Upper lobe of left lung (tissue), 6 donors: ENCODE measurements at places on chromosomes 11 and 22. TPM values are rescaled to one million over a fixed set of nuclear protein-coding genes. Genes with fewer than 3 reads are reported as not detected.

The ADAMTS8 gene
- 13.0 TPM for total RNA-seq

The C11orf42 gene
- not detected for total RNA-seq

The ALDH3B1 gene
- 229 TPM for total RNA-seq

The TLCD5 gene
- 3.1 TPM for total RNA-seq

The NLRP14 gene
- total RNA-seq: 0.11 TPM

The JHY gene
- 9.6 TPM for total RNA-seq

The BATF2 gene
- 5.8 TPM for total RNA-seq

The SLC5A1 gene
- total RNA-seq: 2.0 TPM

The ACAD8 gene
- 40.4 TPM for total RNA-seq

DNA sequence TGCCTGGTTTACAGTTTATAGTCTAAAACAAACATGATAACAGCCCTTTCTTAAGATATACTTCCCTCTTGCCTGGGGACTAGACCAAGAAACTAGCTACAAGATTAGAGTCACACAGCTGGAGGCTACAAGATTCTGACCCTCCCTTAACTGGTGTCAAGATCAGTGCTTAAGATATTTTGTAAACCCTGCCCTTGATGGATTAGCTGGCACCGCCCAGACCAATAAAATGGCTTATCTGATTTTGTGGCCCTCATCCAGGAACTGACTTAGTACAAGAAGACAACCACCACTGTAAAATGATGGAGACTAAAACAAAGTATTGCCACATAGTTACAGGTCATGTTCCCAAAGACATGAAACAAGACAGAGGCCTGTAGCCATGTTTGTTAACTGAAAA lies 53.4 kb downstream of the FAM181B start:
- DNase-seq: no peak
- no peaks in the 10 kb centered on the region for H3K27me3 ChIP-seq
- H3K4me3 ChIP-seq: no peak overlapping the region

- no peak overlapping the region for H3K27ac ChIP-seq
- H3K36me3 ChIP-seq: no peaks in the 10 kb centered on the region
- DNase-seq: peak; percentile 66
- no peak overlapping the region for H3K4me3 ChIP-seq
- peaks cover 30% of the 10 kb centered on the region for H3K4me1 ChIP-seq
- no peaks in the 10 kb centered on the region for H3K27me3 ChIP-seq
Measured at GRCh38 chr11:19803506-19803998, 90.9 kb downstream of the NAV2 start.

DNA sequence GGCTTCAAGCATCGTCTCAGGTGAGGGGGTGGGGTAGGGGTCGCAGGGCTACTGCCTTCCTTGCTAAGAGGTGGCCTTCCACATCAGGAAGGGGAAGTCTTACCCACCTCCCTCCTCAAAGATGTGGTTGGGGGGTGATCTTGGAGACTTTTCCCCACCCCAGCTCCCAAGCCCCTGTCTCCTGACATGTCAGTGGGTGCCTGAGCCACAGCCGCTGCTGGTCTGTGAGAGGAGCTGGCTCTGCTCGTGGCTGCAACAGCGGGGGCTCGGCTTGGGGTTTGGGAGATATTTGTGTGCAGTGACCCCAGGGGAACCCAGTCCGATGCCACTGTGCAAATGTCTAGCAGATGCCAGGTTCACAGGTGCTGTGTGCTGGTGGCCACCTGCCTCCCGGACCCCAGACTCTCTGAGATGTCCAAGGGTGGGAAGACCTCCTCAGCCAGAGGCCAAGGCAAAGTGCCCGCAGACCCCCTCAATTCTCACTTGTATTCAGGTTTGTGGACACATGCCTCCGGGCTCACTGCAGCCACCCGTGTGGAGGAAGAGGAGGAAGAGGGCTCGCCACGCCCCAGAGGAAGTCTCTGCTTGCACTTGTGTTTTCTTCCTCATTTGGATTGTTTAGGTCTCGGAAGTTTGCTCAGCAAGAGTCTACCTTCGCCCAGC lies 1.9 kb downstream of the KCNQ1 start:
- H3K4me3 ChIP-seq: no peak overlapping the region
- DNase-seq: peak; percentile 69
- peak overlapping the region; percentile 87 for H3K27ac ChIP-seq

- H3K27ac ChIP-seq: no peak overlapping the region
- peaks cover 37% of the 10 kb centered on the region for H3K4me1 ChIP-seq
- H3K27me3 ChIP-seq: no peaks in the 10 kb centered on the region
- no peak for DNase-seq
Measured at GRCh38 chr11:64998141-64998540, 1.4 kb upstream of the BATF2 start.

DNA sequence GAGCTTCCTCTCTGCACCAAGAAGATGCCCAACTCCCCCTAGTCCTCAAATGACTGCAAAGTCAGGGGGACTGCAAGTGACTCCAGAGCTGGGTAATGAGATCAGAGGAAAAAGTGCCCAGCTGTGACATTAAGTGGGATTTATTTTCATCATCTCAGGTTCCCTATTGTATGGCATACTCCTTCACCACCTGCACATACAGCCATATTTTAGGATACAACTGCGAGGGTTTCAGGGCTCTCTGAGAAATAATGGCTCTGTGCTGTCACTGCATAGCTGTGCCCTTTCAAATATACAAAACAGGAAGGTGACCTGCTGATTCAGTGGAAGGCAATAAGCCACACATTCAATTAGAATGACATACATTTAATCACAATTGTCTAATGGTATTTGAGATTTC lies 45.6 kb upstream of the PLET1 start:
- peaks cover 5% of the 10 kb centered on the region for H3K4me1 ChIP-seq
- H3K4me3 ChIP-seq: no peak overlapping the region
- no peaks in the 10 kb centered on the region for H3K36me3 ChIP-seq
- no peak for DNase-seq
- H3K27ac ChIP-seq: no peak overlapping the region

- H3K27ac ChIP-seq: no peak overlapping the region
- no peaks in the 10 kb centered on the region for H3K4me1 ChIP-seq
- DNase-seq: no peak
- no peak overlapping the region for H3K4me3 ChIP-seq
Measured at GRCh38 chr11:94315664-94316063, 11.3 kb downstream of the IZUMO1R start.

DNA sequence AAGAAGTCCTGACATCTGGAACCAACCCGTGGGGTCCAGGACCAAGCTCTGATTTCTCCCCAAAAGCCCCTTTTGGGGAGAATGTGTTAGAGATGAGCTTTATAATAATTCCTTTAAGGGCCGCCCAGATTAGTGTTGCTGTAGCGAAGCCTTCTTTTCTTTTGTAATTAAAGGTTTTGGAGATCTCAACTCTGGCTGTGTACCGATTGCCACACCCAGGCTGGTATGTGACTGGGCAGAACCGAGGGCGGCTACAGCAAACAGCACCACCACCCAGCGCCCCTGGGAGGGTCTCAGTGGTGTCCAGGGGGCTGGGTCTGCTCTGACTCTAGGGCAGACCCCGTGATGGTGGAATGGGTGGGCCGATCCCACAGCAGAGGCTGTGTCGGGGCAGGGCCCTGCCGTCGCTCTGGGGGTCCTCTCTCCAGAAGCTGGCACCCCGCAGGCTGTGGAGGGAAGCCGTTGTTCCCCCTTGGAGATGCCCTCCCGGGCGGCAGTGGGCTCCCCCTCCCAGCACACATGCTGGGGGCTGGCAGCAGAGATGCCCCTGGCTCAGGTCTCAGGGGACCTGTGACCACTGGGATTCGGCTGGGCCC lies 31.0 kb downstream of the TPCN2 start:
- H3K27ac ChIP-seq: no peak overlapping the region
- no peak overlapping the region for H3K4me3 ChIP-seq
- H3K4me1 ChIP-seq: peaks cover 15% of the 10 kb centered on the region
- H3K27me3 ChIP-seq: no peaks in the 10 kb centered on the region
- no peak for DNase-seq

DNA sequence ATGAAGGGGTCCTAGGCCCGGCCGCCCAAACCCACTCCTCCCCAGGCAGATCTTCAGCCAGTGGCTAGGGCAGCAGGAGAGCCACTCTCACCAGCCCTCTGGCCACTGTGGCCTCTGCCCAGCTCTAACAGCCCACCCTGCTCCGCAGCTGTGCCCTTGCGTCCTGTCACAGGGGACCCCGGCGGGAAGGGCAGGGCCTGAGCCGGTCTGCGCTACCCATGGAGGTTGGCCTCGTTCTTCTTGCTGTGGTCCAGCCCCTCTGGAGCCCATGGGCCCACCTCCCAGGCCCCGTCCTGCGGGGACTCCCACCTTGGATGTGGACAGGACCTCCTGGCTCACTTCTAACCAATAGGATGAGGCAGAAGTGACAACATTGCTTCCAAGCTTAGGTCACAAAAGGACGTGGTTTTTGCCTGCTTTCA lies 38.3 kb upstream of the TH start:
- no peak overlapping the region for H3K27ac ChIP-seq
- H3K4me1 ChIP-seq: peaks cover 5% of the 10 kb centered on the region
- no peak overlapping the region for H3K4me3 ChIP-seq
- peak; percentile 77 for DNase-seq
- no peaks in the 10 kb centered on the region for H3K36me3 ChIP-seq

DNA sequence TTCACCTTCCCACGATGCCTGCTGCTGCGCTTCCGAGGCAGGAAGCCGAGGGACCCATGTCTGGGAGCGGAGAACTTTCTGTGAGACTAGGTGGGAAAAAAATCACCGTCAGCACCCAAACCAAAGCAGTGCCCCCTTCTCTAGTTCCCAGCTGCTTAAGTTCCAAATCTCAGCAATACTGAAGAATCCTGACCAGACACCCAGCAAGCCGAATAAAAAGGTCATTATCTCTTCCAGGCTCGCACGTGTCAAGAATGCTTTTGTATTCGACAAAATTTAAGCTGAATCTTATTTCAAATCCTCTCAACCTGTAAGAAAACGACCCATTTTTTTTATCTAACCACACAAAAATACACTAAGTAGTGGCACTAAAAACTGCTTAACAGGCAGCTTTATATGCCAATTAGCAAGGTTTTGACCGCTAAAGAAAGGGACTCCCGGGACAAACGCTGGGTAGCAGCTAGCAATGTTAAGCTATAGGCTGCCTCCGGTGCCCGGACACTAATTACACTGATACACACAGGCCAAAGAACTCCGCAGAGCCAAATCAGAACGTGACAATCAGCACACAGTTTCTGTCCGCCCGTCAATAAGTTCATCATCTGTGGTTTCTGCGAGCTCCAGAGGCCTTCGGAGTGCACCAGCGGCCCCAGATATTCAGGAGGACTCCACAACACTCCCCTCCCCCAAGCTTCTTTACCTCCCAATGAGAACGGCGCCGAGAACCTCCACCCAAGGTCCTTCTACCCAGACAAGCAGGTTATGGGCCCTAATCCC lies 728 bp downstream of the RPL3 start:
- peaks cover 35% of the 10 kb centered on the region for H3K4me1 ChIP-seq
- peaks cover 45% of the 10 kb centered on the region for H3K36me3 ChIP-seq
- DNase-seq: peak; percentile 32
- peak overlapping the region; percentile 93 for H3K27ac ChIP-seq

- no peak overlapping the region for H3K4me3 ChIP-seq
- no peaks in the 10 kb centered on the region for H3K27me3 ChIP-seq
- H3K36me3 ChIP-seq: no peaks in the 10 kb centered on the region
- H3K4me1 ChIP-seq: no peaks in the 10 kb centered on the region
Measured at GRCh38 chr11:86749376-86749775, 51.0 kb upstream of the PRSS23 start.

DNA sequence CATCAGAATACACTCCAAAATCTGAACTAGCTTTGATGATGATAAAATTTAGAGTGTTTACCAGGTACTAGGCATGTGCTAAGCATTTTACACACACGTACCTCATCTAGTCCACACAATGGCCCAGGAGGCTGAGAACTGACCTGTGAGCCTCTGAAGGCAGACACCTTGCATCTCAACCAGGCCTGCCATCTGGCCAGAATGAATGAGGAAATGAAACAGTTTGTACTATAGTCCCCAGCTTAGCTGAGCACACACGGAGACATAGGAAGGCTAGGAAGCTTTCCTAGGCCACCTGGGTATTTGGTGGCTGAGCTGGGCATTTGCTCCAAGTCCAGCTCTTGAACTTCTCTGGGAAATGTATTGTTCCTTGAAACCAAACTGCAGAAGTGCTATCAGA lies 6.9 kb upstream of the SHANK3 start:
- DNase-seq: no peak
- H3K36me3 ChIP-seq: no peaks in the 10 kb centered on the region
- H3K4me1 ChIP-seq: peaks cover 2% of the 10 kb centered on the region
- H3K27ac ChIP-seq: no peak overlapping the region
- no peaks in the 10 kb centered on the region for H3K27me3 ChIP-seq
- no peak overlapping the region for H3K4me3 ChIP-seq

DNA sequence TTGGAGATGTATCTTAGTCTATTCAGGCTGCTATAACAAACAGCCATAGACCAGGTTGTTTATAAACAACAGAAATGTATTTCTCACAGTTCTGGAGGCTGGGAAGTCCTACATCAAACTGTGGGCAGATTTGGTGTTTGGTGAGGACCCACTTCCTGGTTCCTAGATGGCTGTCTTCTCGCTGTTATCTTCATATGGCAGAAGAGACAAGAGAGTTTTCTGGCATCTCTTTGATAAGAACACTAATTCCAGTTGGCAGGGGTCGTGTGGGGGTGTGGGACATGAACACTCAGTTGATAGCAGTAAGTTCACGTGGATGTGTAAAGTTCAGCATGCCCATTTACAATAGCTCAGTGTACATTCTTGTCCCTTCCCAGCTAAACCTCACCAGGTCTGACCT lies 41.3 kb upstream of the HMGXB4 start:
- no peaks in the 10 kb centered on the region for H3K36me3 ChIP-seq
- H3K27me3 ChIP-seq: no peaks in the 10 kb centered on the region
- H3K4me1 ChIP-seq: no peaks in the 10 kb centered on the region
- DNase-seq: no peak
- H3K4me3 ChIP-seq: no peak overlapping the region

GRCh38 chr11:129453293-129453721 lies 77.7 kb downstream of the BARX2 start:
- H3K36me3 ChIP-seq: no peaks in the 10 kb centered on the region
- no peaks in the 10 kb centered on the region for H3K27me3 ChIP-seq
- H3K4me1 ChIP-seq: peaks cover 3% of the 10 kb centered on the region
- DNase-seq: no peak
- no peak overlapping the region for H3K4me3 ChIP-seq
- H3K27ac ChIP-seq: no peak overlapping the region

- H3K4me1 ChIP-seq: no peaks in the 10 kb centered on the region
- DNase-seq: no peak
- H3K4me3 ChIP-seq: no peak overlapping the region
- no peaks in the 10 kb centered on the region for H3K36me3 ChIP-seq
- H3K27ac ChIP-seq: no peak overlapping the region
Measured at GRCh38 chr11:87338046-87338639, 300.4 kb downstream of the TMEM135 start.
